Astrocyte of the spinal cord (primary cell): ENCODE measurements at places on chromosomes 3 and 15.

GRCh38 chr3:131705099-131705498, 202.3 kb upstream of the MRPL3 start:
- DNase-seq = no peak

DNA sequence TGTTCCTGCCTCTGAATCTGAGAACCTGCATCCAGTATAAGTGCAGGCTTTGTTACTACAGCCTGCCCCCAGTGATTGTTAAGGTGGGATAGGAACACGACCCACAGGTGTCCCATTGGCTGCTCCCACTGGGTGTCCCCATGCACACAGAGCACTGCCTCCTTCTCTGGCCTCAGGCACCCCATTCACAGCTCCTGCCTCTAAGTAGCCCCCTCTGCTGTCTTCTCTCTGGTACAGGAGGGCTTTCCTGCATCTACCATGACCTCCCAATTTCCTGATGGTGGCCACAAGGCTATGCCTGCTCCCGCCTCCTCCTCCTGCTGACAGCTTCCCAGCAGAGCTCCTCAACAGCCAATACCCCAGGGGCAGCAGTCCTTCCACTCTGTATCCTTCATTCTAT, 238.6 kb upstream of the TMC3 start:
- no peak for DNase-seq

GRCh38 chr3:27976933-27977332, 254.8 kb upstream of the EOMES start:
- no peak for DNase-seq

- DNase-seq = no peak
These were observed 14.9 kb upstream of the SELENOT start for GRCh38 chr3:150588027-150588830.

DNA sequence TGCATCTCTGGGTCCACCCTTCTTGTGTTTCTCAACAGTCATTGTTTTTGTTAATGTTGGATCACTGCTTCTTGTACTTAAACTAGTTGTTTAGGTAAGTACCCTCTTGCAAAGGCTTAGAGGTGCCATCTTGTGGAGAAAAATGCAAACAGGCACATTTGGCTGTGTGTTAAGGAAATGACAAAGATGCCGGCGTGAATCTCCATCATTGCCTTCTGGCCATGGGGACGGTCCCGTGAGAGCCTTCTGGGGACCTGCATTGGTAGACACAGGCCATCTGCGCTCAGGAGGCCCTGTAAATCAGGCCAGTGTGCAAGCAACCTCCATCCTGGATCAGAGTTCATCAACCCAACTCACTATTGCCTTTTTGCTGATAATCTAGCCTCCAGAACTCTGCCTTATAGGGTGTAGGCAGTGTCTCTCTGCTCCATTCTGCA, 158.6 kb upstream of the NR2E3 start:
- DNase-seq = peak; percentile 82

DNA sequence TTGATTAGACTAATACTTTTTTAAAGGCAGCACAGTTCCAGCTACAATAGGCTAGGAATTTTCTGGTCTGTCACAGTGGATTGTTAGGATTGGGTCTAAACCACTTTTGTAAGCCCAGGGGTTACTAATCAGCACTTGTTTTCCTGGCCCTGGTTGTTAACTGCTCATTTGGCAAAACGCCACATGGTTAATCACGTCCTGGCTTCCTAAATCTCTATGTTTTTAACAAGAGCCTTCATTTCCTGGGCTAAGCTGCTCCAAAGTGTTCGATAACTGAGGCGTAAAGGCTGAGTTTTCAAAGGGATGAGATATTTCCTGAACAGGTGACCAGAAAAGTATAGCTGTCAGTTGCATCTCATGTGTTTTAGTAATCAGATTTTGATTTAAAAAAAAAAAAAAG, 38.9 kb upstream of the CLRN1 start:
- DNase-seq = peak; percentile 47

DNA sequence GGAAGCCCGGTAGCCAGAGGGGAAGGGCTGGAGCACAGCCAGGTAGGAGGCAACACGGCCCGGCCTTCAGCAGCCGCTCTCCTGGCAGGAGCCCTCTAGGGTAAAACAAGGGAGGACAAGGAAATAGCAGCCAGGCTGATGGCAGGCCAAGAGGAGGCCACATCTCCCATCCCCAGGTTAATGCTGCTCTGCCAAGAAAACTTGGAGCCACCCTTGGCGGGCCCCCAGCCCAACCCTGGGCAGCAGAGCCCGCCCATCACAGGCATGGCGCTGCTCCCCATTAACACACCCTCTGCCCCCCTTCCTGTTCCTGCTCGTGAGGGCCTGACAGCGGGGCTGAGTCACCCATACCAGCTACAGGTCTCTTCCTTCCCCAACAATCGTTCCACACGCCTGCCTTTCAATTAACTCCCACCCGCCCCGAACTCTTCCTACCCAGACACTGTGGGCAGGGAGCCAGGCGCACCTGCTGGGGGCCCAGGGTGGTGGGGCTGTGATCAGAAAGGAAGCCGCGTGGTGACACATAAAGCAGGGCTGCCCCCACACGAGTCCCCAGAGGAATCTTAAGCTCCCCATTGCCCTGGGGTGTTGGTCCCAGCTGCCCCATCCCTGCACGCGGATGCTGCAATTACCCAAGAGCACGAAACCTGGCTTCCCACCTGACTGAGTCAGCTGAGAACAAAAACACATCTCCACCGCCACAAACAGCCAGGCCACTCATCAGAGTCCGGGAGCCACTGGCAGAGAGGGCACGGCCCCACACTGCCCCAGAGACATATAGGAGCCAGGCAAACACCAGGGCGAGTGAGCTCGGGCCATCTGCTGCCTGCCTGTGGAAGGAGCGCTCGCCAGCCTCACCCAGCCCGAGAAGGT, at the start of gene C15orf62:
Gene C15orf62, plus strand, starts transcription at position 707 of the 873 bp plus-strand sequence. CDS start 516 bp downstream, outside the sequence.
- peak; percentile 62 for DNase-seq

DNA sequence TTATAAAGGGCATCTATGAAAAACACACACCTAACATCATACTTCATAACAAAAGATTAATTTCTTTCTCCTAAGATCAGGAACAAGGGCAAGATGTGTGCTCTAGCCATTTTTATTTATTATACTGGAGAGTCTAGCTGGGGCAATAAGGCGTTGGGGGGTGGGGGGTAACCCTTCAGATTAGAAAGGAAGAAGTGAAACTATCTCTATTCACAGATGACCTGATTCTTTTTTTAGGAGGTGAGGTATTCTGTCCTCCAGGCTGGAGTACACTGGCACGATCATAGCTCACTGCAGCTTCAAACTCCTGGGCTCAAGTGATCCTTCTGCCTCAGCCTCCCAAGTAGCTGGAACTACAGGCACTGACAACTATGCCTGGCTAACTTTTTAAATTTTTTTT, 89.5 kb upstream of the MANF start:
- DNase-seq = no peak

GRCh38 chr3:47849699-47850563, 47.0 kb downstream of the DHX30 start:
- peak; percentile 32 for DNase-seq

DNA sequence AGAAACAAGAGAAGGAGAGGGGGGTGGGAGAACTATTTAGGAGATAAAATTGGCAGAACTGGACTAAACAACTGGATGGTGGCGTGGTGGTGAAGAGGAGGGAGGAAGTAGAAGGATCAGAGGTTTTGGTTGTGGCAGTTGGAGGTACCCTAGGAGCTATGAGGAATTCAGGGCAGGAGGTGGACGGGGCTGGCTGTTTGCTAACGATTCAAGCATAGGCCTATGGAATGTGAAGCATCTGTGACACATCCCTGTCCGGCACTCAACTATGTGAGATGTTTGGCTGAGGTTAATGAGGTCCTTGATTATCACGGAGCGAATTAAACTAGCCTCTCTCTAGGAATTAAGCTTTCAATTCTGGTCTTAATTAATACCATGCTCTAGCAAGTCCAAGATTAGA, 13.5 kb downstream of the TARS3 start:
- DNase-seq = peak; percentile 40

- no peak for DNase-seq
These were observed 4.6 kb downstream of the P2RY1 start for GRCh38 chr3:152839511-152839910.

DNA sequence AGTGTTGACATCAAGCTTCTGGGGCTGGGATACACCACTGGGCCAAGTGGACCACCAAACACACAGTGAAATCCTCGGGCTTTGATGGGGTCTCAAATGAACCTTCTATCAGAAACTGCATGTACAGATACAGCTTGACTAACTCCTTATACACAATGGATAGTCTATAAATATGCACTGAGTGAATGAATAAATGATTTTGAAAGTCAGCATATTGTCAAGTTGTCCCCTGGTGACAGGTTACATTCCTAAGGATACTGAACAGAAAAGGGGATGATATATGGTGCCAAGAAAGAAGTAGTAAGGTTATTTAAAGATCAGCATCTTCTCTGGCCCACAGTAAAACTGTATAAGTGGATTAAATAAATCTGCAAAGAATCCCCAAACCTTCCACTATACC, 159.4 kb upstream of the SLC2A2 start:
- DNase-seq = no peak

GRCh38 chr3:38032328-38032865, 3.0 kb upstream of the PLCD1 start:
- DNase-seq = no peak

DNA sequence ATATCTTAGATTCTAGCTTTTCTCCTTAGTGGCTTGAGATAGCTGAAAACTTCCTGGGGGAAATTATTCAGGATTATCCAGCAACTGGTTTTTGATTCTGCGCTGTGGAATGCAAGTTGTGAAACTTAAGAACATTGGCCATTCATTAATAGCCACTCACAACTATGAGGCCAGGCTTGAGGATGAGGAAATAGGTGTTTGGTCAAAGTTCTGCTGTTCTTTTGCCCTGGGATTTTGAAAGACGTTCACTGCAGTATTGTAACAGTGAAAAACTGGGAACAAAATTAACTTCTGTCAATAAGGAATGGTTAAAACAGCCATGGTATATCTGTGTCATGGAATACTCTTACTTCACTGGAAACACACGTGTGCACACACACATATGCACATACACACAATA, 44.1 kb downstream of the CTXND1 start:
- no peak for DNase-seq

DNA sequence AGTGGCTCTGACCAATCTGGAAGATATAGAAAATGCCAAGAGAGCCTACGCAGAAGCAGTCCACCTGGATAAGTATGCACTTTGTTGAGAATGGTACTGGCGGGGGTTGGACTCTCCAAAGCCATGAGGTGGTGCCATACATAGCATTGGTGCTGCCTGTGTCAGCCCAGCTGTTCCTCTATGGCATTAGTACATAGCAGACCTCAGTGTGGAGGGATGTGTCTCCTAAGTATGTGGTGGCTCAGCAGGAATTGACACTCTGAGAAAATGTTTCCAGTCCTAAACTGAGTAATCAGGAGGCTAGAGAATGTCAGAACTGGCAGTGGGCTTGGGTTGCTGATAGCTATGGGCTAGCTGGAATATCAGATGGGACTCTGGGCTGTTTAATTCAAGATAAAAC, 48.4 kb downstream of the ADPGK start:
- DNase-seq = no peak

GRCh38 chr15:88705769-88706165, 67.0 kb downstream of the ISG20 start:
- no peak for DNase-seq

GRCh38 chr15:70297465-70298058, 199.8 kb upstream of the TLE3 start:
- DNase-seq = no peak

DNA sequence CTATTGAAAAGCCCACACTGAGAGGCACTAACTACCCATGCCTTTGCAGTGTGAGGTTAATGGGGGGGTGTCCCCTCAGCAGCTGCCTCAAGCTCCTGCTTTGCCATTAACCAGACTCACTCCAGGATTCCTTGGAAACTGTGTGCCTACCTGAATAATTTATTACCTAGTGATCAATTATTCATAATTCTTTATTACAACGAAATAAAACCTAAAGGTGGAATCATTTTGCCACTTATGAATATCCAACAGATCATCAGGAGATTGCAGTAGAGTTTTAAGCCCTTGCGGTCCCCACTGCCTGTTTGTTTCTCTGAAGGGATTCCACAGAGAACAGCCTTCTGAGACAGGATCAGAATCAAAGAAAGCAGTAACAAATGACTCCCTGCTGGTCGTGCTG, 23.3 kb downstream of the NEK11 start:
- no peak for DNase-seq

DNA sequence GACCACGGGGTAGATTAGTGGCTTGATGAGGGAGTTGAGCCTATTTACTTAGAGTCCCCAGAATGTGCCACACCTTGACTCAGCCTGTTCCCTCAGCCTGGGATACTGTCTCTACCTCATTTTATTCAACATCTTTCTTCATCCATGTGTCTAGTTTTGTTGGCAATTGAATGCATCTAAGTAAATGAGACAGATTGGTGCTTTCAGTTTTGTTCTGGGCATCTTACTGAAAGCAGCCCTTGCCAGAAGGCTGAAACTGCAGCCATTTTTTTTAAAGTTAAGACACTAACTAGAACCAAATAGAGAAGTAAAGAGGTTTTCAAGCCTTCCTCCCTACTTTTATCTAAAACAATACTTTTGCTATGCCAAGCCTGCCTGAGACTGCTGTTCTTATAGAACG, 246.8 kb downstream of the SLCO3A1 start:
- no peak for DNase-seq

GRCh38 chr3:173583496-173583895, 186.0 kb downstream of the NLGN1 start:
- DNase-seq = no peak

- peak; percentile 70 for DNase-seq
These were observed 199.6 kb downstream of the FMN1 start for GRCh38 chr15:32994810-32995424.

DNA sequence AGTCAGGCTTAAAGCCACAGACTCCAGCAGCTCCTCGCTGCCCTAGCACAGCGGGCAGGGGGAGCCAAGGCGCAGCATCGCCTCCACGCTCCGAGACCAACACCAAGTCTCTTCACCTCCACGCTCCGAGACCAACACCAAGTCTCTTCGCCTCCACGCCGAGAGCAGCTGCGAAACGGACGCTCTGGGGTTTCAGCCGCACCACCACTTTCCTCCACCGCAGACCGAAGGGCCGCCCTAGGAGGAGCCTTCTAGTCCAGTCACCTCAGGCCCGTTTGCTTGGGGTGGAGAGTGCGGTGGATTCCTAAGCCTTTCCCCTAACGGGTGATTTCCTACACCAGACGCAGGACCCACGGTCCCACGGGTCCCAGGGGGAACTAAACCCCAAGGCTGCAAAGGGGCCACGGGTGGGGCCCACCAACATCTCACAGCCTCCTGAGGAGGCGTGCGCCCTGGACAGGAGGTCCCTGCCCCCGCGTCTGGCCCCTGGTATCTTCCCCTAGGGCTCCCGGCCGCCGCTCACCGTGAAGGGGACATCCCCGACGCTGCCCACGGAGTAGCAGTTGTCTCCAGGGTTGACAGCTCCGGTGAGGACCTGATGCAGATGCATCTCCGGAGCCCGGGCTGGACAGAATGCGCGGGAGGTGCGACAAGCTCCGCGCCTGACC, 501 bp downstream of the DMXL2 start:
- peak; percentile 68 for DNase-seq
